Fibroblast of skin of right quadriceps (primary cell): ENCODE measurements at places on chromosomes 12 and 14.

DNA sequence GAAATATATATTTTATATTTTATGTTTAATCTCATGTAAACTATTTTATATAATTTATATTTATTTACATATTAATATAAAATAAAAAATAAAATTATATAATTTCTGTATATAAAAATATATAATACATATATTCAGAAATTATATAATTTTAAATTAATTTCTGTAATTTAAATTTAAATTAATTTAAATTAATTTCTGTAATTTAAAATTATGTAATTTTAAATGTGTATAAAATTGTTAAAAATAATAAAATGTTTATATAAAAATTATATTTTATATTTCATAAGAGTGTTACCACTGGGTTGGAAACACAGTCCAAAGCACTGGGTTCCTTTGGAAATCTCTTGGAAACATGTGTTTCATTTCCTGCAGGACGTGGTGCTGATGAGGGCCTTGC lies 94.6 kb downstream of the DNAH10 start:
- DNase-seq, result no peak

- DNase-seq, result no peak
Observed at GRCh38 chr14:56949828-56950227, 139.5 kb upstream of the OTX2 start.

DNA sequence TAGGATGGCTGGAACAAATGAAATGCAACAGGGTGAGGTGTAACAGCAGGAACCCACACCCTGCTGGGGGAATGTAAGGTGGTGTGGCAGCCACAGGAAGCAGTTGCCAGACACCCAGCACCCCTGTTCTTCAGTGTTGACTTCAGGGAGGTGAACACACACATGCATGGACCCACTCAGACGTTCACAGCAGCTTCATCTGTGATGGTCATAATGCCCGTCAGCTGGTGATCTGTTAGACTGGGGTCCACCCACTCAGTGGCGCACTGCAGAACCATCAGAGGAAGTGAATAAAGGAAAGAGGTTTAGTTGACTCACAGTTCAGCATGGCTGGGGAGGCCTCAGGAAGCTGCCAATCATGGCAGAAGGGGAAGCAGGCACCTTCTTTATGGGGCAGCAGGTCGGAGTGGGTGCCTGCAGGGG lies 22.7 kb upstream of the TEX22 start:
- DNase-seq, result no peak

- DNase-seq, result no peak
Observed at GRCh38 chr12:80230068-80230467, 130.7 kb downstream of the OTOGL start.

- no peak for DNase-seq
Observed at GRCh38 chr12:1646569-1647284, 17.7 kb downstream of the WNT5B start.

DNA sequence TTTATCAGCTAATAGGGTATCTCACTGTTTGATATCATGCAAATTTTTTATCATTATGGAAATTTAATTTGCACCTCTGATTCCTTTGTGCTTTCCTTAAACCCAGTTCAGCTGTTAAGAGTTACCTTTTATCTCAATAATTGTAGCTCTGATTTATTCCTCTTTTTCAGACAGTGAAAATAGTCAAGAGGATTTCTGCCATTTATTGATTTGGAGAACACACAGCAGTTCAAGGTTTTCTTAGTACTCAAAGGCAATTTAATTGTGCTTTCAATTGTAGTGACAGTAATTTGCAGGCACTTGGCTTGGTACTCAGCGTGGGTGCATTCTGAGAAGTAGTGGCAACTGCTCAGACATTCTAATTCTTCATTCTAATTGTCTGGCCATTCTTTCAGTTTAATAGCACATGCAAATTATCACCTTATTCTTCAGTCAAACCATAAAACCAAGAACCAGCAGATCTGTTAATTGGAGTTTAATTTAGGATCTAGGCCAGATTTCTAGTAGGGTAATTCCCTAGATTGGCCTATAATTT lies 709.3 kb downstream of the RPS29 start:
- no peak for DNase-seq

GRCh38 chr12:65876898-65877721 lies 52.8 kb downstream of the HMGA2 start:
- DNase-seq, result peak; percentile 55

GRCh38 chr14:101116486-101117130 lies 213.1 kb upstream of the RTL1 start:
- DNase-seq, result no peak

DNA sequence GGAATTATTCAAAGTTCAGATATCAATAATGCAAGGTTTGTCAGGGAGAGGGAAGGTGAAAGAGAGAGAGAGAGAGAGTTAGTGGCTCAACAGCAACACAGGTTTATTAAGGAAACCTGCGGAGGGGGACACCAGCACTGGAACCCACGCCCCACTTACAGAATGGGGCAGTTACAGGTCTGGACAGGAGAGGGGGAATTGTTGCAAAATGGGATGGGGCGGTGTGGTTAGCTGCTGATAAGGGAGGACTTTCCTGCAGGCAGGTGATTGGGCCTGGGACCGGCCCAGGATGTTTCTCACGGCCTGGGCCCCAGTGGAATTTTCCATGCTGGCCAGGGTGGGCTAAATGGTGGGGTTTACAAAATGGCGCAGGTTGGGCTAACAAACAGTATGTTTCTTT lies 278.2 kb upstream of the SLC16A7 start:
- no peak for DNase-seq

- no peak for DNase-seq
Observed at GRCh38 chr12:47755655-47756562, 2.8 kb downstream of the RAPGEF3 start.

DNA sequence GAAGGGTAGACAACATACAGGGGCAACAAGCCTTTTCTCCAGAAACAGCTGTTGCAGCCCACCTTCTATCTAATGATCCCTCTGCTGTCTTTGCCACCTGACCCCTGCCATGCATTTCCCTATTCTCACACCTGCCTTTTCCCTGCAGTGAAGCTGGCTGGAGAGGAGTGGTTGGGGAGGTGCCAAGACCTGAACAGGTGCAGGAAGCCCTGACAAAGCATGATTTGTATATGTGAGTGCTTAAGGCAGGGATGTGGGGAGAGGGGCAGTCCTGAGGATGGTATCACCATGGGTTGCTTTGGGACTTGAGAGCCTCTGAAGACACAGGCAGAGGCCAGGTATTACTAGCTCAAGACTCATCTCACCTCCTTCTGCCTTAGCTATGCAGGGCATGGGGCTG lies 2.9 kb upstream of the PFDN5 start:
- DNase-seq, result no peak

GRCh38 chr12:11807458-11807857 lies 158.0 kb downstream of the ETV6 start:
- DNase-seq, result no peak

- peak; percentile 64 for DNase-seq
Observed at GRCh38 chr12:18135509-18135908, 45.5 kb upstream of the RERGL start.

DNA sequence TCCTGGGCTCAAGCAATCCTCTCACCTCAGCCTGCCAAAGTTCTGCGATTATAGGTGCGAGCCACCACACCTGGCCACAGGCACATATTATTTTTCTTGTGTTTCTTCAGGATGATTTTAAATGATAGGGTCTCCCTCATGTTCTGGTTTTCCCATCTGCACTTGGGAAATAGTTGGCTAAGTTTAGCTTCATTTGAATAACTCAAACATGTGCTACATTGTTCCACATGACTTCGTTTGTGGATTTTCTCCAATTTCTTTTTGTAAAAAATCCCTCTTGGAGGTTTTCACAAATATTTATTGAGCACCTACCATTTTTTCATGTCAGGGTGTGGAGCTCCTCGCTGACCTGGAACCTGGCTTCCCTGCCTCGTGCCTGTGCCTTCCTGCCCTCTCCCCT lies 55.2 kb upstream of the GNPNAT1 start:
- no peak for DNase-seq

GRCh38 chr12:104058802-104059201 lies 5.5 kb upstream of the HCFC2 start:
- no peak for DNase-seq

DNA sequence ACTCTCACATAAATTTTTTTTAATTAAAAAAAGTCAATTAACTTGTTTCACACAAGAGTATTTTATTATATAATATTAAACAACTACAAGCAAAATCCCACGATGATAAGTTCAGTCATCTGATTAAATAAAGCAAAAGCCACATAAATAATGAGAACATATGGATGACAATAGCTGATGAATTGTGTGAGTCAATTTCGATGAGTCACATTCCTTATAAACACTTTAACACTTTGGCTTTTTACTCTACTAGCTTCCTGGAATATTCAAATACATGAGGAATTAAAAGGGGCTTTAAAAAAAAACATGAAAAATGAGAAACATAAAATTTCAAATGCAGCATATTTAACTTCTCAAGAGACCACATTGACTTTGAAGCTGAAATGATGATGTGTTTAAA lies 95.3 kb downstream of the BCAT1 start:
- DNase-seq, result peak; percentile 69

DNA sequence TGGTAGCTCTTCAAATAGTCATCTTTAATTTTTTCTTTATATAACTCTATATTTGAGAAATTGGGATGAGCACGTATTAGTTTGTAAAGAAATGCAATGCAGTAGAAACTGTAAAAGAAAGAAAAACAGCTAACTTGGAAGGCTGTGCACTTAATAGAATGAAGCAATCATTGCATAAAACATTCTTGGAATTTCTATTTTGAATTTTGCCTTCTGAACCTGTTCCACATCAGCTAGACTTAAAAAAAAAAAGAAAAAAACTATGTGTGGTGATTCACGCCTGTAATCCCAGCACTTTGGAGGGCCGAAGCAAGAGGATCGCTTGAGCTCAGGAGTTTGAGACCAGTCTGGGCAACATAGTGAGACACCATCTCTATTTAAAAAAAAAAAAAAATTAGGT lies 29.4 kb downstream of the SCN8A start:
- DNase-seq, result peak; percentile 76

GRCh38 chr14:28774764-28775735 lies 8.5 kb downstream of the FOXG1 start:
- DNase-seq, result no peak

GRCh38 chr12:85588221-85588620 lies 248.0 kb downstream of the RASSF9 start:
- DNase-seq, result no peak

GRCh38 chr12:7144414-7145120 lies 14.4 kb downstream of the CLSTN3 start:
- DNase-seq, result peak; percentile 44

DNA sequence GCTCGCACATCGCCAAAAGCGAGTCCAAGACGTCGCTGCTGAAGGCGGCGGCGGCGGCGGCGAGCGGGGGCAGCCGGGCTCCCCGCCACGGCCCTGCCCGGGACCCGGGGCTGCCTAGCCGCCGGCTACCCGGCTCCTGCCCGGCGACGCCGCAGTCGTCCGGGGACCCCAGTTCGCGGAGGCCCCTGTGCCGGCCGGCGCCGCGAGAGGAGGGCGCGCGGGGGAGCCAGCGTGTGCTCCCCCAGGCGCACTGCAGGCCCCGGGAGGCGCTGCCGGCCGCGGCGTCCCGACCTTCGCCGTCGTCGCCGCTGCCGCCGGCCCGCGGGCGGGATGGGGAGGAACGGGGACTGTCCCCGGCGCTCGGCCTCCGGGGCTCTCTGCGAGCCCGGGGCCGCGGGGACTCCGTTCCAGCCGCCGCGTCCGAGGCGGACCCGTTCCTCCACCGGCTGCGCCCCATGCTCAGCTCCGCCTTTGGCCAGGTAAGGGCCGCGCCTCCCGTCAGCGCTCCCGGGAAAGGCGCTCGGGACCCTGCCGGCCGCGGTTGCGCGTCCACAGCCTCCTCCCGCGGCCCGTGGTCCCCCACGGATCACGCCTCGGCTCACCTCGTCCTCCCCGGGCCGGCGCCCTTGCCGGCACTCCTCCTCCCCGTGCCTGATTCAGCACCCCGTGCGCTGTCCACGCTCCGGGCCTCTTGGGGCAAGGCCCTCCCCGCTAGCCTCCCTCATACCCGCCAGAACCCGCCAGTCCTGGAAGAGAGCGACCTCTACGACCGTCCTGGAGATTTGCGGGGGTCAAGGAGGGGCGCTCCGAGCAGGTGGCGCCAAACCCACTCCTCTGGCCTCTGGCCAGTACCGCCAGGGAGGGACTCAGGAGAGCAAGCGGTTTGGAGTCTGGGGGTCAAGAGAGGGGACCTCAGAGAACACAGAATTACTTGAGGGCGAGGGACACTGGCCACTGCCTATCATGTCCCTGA lies 721 bp downstream of the CABP1 start:
- DNase-seq, result peak; percentile 32

- peak; percentile 34 for DNase-seq
Observed at GRCh38 chr12:96136725-96137378, 57.3 kb upstream of the ELK3 start.

DNA sequence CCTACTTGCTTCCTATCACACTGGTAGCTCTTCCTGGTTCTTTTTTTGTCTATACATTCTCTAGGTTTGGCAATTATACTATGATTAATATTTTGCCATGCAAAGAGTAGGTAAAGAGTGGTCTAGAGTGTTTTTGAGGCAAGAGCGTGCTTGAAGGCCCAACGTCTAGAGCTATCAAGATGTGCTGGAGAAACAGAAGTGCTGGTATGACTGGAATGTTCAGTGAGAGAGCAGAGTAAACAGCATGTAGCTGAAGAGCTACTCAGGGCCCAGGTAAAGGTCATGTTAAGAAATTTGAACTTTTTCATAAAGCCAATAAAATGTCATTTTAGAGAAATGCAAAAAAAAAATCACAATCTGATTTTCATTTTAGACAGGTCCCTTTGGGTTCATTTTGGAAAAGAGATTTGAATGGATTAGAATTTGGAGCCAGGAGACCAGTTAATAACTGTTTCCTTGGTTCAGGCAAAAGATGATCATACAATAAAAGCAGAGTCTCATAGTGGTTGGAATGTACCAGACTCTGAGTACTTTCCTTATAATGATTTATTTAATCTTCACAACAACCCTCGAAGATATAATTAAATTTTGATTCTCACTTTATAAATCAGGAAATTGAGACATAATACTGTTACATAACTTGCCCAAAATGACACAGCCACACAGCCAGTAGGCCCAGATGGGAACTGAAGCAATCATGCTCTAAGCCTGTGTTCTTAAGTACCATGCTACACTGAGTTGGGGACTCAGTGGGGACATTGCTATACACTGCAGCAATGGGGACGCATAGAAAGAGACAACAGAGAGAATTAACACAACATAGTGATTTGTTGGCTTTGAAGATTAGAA lies 350.1 kb downstream of the NELL2 start:
- DNase-seq, result no peak

- no peak for DNase-seq
Observed at GRCh38 chr14:33357225-33358010, 418.7 kb downstream of the NPAS3 start.
